Activated T-cell treated with anti-CD3 and anti-CD28 coated beads, Interleukin-2, amount 50 U/mL, for 72 hours (primary cell): ENCODE measurements at places on chromosomes 1 and 21. TPM values are rescaled to one million over a fixed set of nuclear protein-coding genes. Genes with fewer than 3 reads are reported as not detected.

DNA sequence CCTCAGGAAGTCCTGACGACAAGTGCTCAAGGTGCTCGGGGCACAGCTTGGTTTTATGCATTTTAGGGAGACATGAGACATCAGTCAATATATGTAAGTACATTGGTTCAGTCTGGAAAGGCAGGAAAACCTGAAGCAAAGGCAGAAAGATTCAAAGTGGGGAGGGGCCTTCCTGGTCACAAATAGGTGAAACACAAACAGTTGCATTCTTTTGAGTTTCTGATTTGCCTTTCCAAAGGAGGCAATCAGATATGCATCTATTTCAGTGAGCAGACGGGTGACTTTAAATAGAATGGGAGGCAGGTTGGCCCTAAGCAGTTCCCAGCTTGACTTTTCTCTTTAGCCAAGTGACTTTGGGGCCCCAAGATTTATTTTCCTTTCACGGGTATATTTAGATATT lies 8.9 kb upstream of the RNF187 start:
- H3K27ac ChIP-seq, result peak overlapping the region; percentile 61
- H3K4me1 ChIP-seq, result peaks cover 32% of the 10 kb centered on the region
- no peaks in the 10 kb centered on the region for H3K36me3 ChIP-seq
- no peak for DNase-seq
- H3K27me3 ChIP-seq, result no peaks in the 10 kb centered on the region

DNA sequence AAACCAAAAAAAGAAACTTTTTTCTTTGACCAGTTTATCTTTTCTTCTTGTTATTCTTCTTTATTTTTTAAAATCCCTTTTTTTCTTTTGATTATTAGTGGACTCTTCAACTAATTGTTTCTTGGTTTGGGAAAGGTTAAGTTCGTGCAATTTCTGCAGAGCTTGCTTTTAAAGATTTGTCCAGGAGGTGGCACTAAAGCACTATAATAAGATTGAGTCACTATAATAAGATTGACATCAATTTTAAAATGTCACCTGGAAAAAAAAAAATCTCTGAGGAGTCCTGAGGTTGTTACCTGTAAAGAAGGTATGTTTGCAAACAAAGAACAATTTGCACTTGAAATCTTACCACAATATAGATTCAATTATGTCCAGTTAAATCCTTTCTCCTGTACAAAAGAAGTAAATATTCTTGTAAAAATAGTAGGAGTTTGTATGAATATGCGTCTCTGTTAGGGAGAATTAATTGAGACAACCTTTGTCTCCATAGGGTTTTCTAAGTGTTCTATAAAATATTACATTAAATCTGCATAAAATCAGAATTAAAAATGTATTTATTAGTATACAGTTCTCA lies 166.7 kb downstream of the ADGRL4 start:
- peak; percentile 18 for DNase-seq
- H3K27me3 ChIP-seq, result no peaks in the 10 kb centered on the region
- H3K36me3 ChIP-seq, result no peaks in the 10 kb centered on the region
- H3K4me1 ChIP-seq, result peaks cover 15% of the 10 kb centered on the region

DNA sequence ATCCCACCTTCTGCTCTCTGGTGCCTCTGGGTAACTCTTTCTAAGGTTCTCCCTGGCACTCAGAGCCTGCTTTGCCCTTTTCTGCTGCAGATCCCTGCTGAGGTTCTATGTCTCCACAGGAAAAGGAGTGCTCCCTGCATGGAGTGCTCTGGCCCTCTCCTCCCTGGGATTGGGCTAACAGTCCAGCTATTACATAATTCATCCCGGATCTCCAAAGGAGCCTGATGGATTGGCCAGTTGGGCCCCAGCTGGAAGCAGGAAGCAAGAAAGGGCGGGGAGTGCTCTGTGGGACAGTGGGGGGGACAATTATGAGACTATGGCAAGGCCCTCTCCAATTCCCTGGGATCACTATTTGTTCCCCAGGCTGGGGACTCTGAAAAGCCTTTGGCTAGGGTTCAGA lies 51.9 kb upstream of the GOLT1A start:
- H3K36me3 ChIP-seq, result no peaks in the 10 kb centered on the region
- no peak overlapping the region for H3K4me3 ChIP-seq
- H3K4me1 ChIP-seq, result no peaks in the 10 kb centered on the region

DNA sequence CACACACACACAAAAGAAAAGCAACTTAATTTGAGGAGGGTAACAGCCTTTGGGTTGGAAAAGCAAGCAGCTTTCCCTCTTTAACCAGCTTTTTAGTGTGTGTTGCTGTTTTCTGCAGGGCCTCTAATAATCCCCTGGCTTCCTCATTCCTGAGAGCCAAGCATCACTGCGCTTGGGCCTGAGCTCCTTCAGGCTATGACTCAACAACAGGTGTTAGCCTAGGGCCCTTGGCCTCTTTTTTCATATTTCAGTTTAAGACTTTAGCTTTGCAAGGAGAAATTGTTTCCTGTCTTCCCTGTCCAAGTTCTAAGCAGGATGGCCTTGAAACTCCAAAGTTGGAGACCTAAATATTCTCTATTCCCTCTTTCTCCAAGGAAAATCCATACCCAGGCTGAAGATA lies 26.2 kb upstream of the SNX27 start:
- H3K36me3 ChIP-seq, result peaks cover 2% of the 10 kb centered on the region
- H3K27ac ChIP-seq, result no peak overlapping the region
- H3K27me3 ChIP-seq, result no peaks in the 10 kb centered on the region
- no peak overlapping the region for H3K4me3 ChIP-seq

DNA sequence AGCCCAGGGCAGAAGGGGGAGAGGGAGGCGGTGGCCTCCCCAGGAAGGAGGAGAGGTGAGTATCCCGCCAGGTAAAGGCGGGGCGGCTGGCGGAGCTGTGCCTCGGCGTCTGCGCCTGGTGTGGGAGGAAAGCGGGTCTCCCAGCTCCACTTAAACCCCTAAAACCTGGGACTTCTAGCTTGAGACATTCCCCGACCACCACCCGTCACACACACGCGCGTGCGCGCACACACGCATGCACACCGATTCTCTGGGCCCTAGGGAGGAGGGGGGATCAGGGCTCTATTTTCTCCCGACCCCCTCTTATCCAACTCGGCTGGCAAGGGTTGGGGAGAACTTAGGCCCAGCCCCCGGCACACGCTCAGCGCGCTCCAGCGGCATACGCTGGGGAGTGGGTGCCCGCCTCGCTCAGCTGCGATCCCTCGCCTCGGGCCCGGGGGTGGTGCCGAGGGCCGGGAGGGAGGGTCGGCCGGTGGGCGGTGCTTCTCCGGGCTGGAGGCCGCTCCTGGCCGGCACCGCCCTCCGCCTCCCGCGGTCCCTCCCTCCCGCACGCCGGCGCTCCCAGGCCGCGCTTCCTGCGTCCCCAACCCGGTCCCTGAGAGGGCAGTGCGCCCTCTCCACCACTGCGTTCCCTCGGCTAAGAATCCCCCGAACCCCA lies at the start of gene TMEM51:
Gene TMEM51 (plus strand): TSS at position 564 of the 658 bp plus-strand sequence. CDS start 61,341 bp downstream, outside the sequence.
- no peak for DNase-seq
- no peak within 1 kb of the TSS for H3K27ac ChIP-seq
- peaks cover 15% of the 10 kb centered on the region for H3K4me1 ChIP-seq
- peaks cover 68% of the 10 kb centered on the region for H3K27me3 ChIP-seq
- H3K36me3 ChIP-seq, result no peaks in the 10 kb centered on the region

GRCh38 chr1:82337635-82338034 lies 536.9 kb downstream of the ADGRL2 start:
- H3K27ac ChIP-seq, result no peak overlapping the region
- H3K4me3 ChIP-seq, result no peak overlapping the region
- H3K36me3 ChIP-seq, result no peaks in the 10 kb centered on the region
- no peaks in the 10 kb centered on the region for H3K4me1 ChIP-seq

DNA sequence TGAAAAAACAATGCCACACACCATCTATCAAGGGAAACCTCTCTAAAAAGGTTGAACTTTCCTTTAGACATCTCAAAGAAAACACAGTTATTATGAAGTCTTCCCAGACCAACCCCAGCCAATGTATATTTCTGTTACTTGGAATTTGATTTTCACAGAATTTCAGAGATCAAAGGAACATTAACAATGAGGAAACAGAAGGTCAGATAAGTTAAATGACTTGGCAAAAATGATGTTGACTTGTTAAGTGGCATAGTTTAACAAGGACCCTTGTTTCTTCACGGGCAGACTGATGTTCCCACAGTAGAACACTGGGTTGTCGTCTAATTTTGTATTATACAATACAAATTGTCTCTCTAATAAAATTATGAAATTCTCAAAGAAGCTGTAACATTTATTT lies 29.0 kb downstream of the NME7 start:
- H3K4me1 ChIP-seq, result peaks cover 13% of the 10 kb centered on the region
- H3K27me3 ChIP-seq, result no peaks in the 10 kb centered on the region
- H3K4me3 ChIP-seq, result no peak overlapping the region
- H3K36me3 ChIP-seq, result peaks cover 5% of the 10 kb centered on the region

GRCh38 chr1:203742436-203742835 lies 22.5 kb upstream of the LAX1 start:
- H3K36me3 ChIP-seq, result peaks cover 4% of the 10 kb centered on the region
- peaks cover 24% of the 10 kb centered on the region for H3K4me1 ChIP-seq
- no peak for DNase-seq
- H3K4me3 ChIP-seq, result no peak overlapping the region
- H3K27ac ChIP-seq, result no peak overlapping the region

DNA sequence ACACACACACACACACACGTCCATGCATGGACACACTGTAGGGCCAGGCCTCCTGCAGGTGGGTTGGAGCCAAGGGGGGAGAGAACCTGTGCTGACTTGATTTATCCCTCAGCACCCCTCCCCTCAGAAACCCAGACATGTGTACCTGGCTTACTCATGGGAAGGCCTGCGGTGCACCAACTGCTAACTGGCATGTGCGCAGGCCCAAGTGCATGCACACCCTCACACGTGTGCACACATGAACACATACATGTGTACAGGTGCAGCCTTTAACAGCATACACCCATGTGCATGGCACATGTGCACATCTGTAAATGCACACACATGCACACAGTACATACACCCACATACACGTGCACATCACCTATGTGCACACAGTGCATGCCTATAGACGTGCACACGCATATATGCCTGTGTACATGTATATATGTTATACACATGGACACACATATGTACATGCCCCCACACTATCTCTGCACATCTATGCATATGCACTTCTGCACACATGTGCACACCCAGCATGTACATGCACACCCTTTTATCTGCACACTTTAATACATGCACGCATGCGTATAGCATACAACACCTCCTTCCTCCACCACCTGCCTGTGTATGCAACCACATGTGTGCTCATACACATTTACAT lies 67.5 kb downstream of the TRIM11 start:
- H3K36me3 ChIP-seq, result no peaks in the 10 kb centered on the region
- DNase-seq, result no peak
- no peak overlapping the region for H3K27ac ChIP-seq
- no peak overlapping the region for H3K4me3 ChIP-seq
- H3K4me1 ChIP-seq, result no peaks in the 10 kb centered on the region
- no peaks in the 10 kb centered on the region for H3K27me3 ChIP-seq

GRCh38 chr1:28247612-28248272 lies 11.6 kb upstream of the SESN2 start:
- DNase-seq, result no peak
- peak overlapping the region; percentile 97 for H3K27ac ChIP-seq

DNA sequence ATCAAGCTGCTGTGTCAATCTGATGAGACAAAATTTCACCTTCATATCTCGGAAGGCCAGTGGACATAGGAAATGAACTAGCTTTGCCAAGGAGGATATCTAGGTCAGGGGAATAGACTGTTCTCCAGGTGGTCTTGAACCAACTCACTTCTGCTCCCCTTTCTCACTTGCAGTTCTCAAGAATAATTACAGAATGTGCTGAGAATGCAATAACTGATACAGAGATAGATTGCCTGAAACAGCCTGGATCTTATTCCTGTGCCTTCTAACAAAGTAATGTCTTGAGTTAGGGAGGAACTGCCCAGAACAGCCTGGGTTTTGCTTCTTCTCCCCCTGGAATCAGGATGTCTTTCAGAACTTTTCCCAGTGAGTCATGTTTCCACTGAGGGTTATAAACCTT lies 636.7 kb downstream of the KCNT2 start:
- no peak overlapping the region for H3K27ac ChIP-seq
- DNase-seq, result no peak
- no peak overlapping the region for H3K4me3 ChIP-seq
- no peaks in the 10 kb centered on the region for H3K4me1 ChIP-seq
- H3K27me3 ChIP-seq, result no peaks in the 10 kb centered on the region
- no peaks in the 10 kb centered on the region for H3K36me3 ChIP-seq

DNA sequence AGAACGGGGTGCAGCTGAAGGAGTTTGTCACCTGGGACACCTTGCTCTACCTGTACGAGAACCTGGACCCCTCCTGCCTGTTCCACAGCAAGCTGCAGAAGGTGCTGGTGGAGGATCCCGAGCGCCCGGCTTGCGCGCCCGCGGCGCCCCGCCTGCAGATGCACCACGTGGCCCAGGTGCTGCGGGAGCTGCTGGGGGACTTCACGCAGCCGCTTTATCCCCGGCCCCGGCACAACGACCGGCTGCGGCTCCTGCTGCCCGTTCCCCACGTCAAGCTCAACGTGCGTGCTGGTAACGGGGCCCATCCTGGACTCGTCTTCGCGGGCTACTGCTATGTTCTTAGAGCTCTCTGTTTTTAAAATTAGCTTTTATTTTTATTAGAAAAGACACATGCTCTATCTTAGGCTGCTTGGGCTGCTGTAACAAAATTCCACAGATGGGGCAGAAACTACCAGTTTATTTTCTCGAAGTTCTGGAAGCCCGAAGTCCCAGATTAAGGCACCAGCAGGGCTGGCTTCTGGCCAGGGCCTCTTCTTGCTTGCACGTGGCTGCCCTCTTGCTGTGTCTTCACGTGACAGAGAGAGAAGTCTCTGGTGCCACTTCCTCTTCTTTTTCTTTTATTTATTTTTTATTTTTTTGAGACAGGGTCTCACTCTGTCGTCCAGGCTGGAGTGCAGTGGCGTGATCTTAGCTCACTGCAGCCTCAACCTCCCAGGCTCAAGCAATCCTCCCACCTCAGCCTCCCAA lies 38.1 kb downstream of the TRPM2 start:
- no peaks in the 10 kb centered on the region for H3K4me1 ChIP-seq
- H3K36me3 ChIP-seq, result no peaks in the 10 kb centered on the region
- H3K27me3 ChIP-seq, result no peaks in the 10 kb centered on the region
- no peak for DNase-seq

- H3K36me3 ChIP-seq, result no peaks in the 10 kb centered on the region
- H3K4me3 ChIP-seq, result no peak overlapping the region
- no peaks in the 10 kb centered on the region for H3K27me3 ChIP-seq
- no peak for DNase-seq
These were observed 528.2 kb downstream of the MRPL39 start for GRCh38 chr21:25079053-25079452.

- H3K27ac ChIP-seq, result no peak overlapping the region
- no peaks in the 10 kb centered on the region for H3K27me3 ChIP-seq
- H3K4me3 ChIP-seq, result no peak overlapping the region
These were observed 32.2 kb upstream of the HNRNPU start for GRCh38 chr1:244896550-244896949.

DNA sequence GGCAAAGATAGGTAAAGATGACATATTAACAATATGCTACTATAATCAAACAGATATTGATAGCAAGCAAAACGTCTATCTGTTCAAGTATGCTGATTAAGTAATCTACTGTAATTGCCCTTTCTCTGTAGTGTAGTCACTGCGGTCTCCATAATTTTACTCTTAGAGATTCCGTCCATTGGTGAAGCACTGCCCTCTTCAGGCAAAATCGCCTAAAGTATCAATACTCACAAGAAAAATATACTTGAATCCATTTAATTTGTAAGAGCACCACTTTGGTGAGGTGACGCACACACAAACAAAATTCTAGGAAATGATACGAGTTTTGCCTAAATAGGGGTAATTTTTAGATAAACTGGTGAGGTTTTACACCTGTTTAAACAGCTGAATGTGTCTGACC lies 434.6 kb upstream of the CHRM3 start:
- H3K27ac ChIP-seq, result no peak overlapping the region
- no peak for DNase-seq
- H3K4me3 ChIP-seq, result no peak overlapping the region
- H3K27me3 ChIP-seq, result no peaks in the 10 kb centered on the region

FAM72D gene
- 22.0 TPM for total RNA-seq

SLAMF9 gene
- total RNA-seq, result not detected

SPRR2B gene
- not detected for total RNA-seq

NBL1 gene
- total RNA-seq, result 22.4 TPM

TEKT2 gene
- 0.17 TPM for total RNA-seq
